Activated CD8-positive, alpha-beta memory T cell treated with anti-CD3 and anti-CD28 coated beads for 4 hours (primary cell): ENCODE measurements at places on chromosomes 4 and X.

DNA sequence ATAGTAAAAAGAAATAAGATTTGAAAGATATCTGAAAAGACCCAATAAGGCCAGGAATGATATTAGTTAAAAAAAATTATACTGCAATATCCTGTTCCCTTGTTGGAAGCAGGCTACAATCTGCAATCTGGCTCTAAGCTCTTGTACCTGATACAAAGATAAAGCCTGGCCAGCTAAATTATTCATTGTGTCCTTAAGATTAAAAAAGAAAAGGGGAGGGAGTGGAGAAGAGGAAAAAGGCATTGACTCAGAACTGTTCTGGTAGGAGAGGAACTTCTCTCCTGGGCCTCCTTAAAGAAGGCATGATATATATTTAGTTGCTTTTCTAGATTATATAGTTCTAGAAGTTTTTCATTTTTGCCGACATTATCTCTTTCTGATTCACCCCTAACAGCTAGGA is 46.7 kb downstream of the IRF2 start:
- DNase-seq, result no peak

GRCh38 chrX:11532291-11533078 is 133.2 kb downstream of the ARHGAP6 start:
- DNase-seq, result no peak

DNA sequence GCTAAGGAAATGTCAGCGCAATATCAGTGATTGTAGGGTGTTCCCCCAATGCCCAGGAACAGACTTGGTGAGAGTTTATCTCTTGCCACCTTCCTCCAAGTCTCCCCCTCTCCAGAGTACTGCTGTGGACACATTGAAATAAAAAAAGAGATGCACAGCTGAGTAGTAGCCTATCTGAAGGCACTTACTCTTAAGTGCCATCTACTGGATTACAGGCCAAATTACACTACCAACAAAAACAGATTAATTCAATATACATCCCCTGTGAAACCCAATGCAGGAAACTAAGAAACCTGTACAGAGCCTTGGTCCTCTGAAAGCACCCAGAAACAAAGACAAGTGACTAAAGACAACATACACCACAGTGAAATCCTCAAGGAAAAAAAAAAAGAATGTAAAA is 460.3 kb downstream of the ZIC3 start:
- DNase-seq, result no peak

- DNase-seq, result no peak
Observed at GRCh38 chr4:183602557-183603027, 56.4 kb downstream of the RWDD4 start.

- DNase-seq, result no peak
Observed at GRCh38 chr4:6058531-6059374, 40.5 kb upstream of the C4orf50 start.

DNA sequence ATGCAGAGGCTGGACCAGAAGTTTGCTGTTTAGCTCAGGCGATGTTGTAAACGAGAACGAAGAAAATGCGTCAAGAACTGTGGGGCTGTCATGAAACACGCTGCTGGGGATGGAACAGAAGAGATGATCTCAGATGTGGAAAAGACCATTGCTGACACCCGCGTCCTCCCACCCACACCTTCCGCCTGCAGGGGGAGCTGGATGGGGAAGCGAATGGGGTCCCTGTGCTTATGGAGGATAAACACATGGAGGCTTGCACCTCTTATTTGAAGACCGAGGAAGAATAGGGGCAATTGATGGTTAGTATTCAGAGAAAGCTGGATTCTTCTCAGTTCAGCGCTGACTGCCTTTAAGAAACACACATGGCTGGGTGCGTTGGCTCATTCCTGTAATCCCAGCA is 63.9 kb downstream of the GPR143 start:
- no peak for DNase-seq

DNA sequence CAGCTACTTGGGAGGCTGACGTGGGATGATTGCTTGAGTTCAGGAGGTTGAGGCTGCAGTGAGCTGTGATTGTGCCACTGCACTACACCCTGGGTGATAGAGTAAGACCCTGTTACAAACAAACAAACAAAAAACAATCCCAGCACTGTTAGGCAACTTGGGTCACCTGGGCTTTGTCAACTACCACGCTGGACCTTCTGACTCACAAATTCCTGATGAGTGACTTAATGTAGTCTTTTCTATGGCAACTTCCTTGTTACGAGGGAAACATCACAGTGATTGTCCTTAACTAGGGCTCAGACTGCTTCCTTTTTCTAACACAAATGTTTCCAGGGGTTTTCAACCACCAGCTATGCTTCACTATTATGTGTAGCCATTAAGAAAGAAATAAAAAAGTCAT is 128.8 kb upstream of the GPC4 start:
- no peak for DNase-seq

DNA sequence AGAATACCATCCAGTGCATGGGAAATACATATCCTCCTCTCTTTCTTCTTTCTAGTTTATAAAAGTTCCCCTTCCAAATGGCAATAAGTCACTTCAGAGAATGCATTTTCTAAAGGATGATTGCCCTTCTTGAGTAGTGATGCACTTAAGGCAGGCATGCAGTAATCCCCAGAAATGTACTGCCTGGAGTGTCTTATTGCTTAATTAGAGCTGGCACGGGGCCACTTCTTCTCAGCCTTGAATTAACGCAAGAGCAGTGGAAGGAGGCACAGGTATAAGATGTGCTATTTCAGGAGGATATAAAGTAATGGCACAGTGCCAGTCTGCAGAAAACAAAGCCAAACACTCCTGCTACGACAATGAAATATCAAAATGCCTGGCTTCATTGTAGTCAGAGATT is 371.4 kb upstream of the FAM241A start:
- no peak for DNase-seq

GRCh38 chrX:129557844-129558480 is 17.9 kb downstream of the OCRL start:
- no peak for DNase-seq

- no peak for DNase-seq
Observed at GRCh38 chr4:104971462-104971861, 175.2 kb upstream of the TET2 start.

DNA sequence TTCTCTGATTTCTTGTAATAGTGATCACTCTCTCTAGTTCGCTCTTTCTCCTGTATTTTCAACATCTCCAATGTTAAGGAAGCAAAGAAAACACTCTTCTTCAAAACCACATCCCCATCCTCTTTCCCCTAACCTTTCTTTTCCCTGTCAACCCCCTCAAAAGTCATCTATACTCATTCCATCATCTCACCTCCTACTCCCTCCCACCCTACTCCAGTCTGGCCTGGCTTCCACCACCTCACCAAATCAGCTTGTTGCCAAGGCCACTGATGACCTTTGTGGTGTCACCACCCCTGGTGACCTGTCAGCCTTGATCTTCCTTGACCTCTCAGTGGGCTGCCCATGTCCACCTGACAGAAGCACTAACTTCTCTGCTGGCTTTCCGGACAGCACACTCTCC is 2.3 kb downstream of the FAM3A start:
- DNase-seq, result no peak

GRCh38 chrX:155896512-155896911 is 15.4 kb downstream of the VAMP7 start:
- no peak for DNase-seq

- no peak for DNase-seq
Observed at GRCh38 chr4:119106036-119107000, 29.3 kb upstream of the MYOZ2 start.

- no peak for DNase-seq
Observed at GRCh38 chr4:79613269-79613935, 205.4 kb upstream of the GK2 start.

- DNase-seq, result no peak
Observed at GRCh38 chrX:11778230-11778629, 20.2 kb downstream of the MSL3 start.
